IMR-90 (cell line): ENCODE measurements at places on chromosomes 3 and 15. TPM values are rescaled to one million over a fixed set of nuclear protein-coding genes. Genes with fewer than 3 reads are reported as not detected.
A peak's percentile ranks its signal among the peaks of the same experiment; 100 is the strongest.

AHSG gene
- total RNA-seq: not detected in 2 replicates

CLSTN2 gene
- under 0.01 TPM in 2 replicates for total RNA-seq

BSN gene
- under 0.01 TPM in 2 replicates for total RNA-seq

PHLDB2 gene
- total RNA-seq: 27.2 and 28.7 TPM in 2 replicates

RASGRF1 gene
- total RNA-seq: under 0.01 TPM in 2 replicates

GHRL gene
- total RNA-seq: not detected in 2 replicates

OXTR gene
- total RNA-seq: 56.1 and 76.9 TPM in 2 replicates

RHOV gene
- not detected in 2 replicates for total RNA-seq

COPB2 gene
- 363 and 549 TPM in 2 replicates for total RNA-seq

CMSS1 gene
- total RNA-seq: 13.6 and 18.1 TPM in 2 replicates

DNA sequence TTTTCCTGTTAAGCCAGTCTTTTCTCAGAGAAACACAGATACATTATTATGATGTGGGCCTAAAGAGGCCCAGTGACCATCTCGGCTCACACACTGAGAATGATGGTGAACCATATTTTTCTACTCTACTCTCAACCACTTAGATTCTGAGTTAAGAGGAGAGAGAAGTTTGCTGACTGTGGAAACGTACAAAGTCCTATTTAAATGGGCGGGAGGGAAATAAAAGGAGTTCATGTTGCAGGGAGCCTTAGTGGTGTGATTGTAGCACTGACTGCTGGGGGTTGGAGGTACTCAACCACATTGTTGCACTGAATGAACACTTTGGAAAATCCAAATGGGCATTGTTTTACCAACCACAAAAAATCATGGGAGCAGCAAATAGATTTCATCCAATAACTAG, 51.0 kb downstream of the ATP8B4 start:
- DNase-seq: no peak

GRCh38 chr3:122562923-122563716, 980 bp downstream of the PARP9 start:
- no peak for DNase-seq

DNA sequence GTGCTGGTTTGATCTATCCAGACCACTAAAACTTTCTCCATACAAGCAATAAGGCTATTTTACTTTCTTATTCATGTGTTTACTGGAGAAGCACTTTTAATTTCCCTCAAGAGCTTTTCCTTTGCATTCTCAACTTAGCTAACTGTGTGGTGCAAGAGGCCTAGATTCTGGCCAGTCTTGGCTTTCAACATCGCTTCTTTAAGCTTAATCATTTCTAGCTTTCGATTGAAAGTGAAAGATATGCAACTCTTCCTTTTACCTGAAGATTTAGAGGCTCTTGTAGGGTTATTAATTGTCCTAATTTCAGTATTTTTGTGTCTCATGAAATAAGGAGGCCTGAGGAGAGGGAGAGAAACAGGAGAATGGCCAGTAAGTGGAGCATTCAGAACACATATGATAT, 234.8 kb upstream of the GADL1 start:
- no peak for DNase-seq

DNA sequence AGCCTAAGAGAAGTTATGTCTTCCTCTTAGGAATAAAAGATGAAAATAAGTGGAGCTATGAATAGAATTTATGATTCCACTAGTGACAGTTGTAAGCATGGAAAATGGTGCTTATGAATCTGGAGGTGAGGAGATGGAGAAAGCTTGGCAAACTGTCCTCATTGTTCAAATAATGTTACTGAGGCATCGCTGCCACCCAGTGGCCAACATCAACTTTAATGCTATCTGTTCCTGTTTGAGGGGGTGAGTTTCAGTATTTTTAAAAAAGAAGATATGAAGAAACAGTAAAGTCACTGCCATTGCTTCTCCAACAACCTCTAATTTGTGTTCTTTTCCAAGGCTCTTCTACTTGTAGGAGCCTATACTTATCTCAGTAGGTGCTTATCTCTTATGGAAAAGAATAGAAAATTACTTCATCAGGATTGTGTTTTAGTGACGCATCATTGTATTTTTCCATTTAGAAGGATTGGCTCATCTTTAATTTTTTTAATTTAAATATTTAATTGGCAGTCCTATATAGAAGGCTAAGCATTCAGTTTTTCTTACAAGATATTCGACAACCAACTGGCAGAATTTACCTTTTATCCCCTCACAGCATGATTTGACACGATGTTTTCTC, 260.4 kb upstream of the P2RY1 start:
- DNase-seq: peak; percentile 51

DNA sequence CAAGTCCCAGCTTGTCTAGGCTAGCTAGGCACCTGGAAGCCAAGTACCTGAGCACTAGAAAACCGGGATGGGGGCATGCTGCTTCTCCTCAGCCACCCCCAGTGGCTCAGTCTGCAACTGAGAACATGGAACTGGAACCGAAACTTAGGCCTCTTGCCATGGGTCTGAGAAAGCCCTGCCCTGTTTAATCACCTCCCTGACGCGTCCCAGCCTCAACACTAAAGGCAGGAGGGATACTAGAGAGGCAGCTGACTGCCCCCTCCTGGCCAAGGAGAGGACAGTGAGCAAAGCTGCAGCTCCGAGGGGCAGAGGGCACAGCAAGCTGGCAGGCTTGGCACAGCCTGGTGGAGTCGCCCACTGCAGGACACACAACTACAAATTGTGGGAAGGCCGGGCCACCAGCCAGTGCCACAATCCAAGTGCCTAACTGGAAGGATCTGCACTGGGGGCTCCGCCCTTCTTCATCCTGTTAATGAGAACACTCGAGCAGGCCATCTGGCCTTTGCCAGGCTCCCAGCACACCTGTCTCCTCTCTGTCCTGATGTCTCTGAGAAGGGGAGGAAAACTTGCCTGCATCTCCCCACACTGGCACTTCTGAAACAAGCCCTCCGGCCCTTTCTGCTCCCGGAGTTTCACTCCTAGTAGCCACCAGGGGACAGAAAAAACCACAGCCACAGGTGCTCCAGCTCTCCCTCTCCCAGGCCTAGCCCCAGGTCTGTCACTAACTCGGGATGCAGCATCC, 53.7 kb downstream of the BDH1 start:
- peak; percentile 26 for DNase-seq

DNA sequence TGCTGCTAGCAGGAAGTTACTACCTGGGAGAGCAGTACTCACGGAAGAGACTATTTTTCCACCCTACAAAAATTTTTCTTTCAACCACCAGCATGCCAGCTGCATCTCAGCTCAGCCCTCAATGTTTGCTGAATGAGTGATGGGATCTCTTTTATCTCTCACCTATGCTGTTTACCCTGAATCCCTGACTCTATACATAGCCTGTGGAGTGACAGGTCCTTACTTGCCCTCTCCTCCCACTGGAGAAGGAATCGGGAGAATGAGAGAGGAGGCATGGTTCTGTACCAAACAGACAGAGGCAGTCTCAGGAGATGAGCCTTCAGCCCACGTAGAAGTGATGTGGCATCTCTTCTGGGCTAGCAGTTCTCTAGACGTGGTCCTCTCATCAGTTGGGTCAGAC, 6.7 kb upstream of the DGKG start:
- DNase-seq: no peak

- DNase-seq: no peak
These were observed 354.8 kb upstream of the DNAJC19 start for GRCh38 chr3:181344331-181344730.

- DNase-seq: no peak
These were observed 47.1 kb downstream of the DAPK2 start for GRCh38 chr15:63999177-63999576.

- no peak for DNase-seq
These were observed 281.4 kb downstream of the RSL24D1 start for GRCh38 chr15:54915380-54915779.

DNA sequence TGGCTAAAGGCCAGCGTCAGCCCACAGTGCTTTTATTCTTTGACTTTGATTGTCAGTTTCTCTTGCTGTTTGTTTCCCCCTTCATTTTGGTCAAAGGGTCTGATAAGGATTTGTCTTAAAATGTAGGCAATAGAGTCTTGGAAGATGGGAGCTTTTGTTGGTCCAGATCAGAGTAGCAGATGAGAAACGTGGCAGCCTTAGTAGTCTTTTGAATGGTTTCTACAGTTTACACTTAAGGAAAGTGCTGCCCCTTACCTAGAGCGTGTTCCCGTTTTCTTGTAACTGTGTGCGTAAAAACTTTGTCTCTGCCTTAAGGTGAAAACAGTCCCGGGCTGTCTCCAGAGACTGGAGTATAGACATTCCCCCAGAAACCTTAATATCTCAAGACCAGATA, 630 bp downstream of the LXN start:
- peak; percentile 10 for DNase-seq

- no peak for DNase-seq
These were observed 26.5 kb downstream of the MTMR14 start for GRCh38 chr3:9675736-9676290.

- no peak for DNase-seq
These were observed 635.6 kb upstream of the TBL1XR1 start for GRCh38 chr3:177832880-177833279.

DNA sequence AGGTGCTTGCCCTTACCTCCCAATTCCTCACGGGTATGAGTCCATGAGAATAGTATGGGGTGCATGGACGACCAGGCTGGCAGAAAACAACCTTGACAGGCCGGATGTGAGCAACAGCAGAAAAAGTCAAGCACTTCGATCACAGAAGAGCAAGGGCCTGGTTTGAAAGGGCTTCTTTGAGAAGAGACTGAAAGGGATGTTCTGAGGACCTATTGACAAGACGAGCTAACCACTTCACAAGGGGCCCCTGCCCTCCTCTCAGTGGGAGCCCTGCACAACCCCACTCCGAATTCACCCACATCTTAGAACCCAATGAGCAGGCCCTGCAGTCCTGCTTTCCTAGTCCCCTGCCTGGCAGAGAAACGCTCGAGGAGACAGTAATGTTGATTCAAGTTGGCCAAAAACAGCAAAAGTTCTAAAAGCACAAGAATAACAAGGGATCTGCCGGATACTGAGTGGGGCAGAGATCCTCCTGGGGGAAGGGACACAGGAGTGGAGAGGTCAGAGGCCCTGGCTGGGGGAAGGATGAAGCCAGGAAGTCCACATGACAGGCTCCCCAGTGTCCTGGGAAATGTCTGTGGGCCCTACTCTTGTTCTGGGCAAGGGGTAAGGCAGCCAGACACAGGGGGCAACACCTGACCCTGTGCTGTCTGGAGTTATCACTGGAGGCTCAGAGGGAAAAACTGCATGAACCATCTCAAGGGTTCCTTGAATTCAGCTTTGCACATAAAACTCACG, 14.8 kb upstream of the CX3CR1 start:
- DNase-seq: no peak

DNA sequence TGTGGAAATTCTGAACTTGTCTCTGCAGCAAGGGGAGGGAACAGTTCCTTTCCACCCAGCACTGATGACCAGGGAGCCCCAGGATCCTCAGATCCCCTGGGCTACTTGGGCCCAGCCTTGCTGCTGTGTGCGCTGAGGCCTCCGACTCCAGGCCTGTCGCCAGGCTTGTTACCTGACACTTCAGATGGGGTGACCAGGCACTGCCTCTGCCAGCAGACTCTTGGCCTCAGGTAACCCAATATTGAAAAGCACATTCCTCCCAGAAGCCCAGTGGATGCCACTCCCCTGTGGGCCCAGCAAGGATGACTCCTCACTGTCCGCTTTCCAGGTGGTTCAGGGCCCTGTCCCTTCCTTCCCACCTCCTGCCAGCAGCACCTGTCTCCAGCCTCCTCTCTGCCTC, 3.5 kb upstream of the PLA2G4E start:
- DNase-seq: no peak

- peak; percentile 47 for DNase-seq
These were observed 304.4 kb upstream of the C2CD4B start for GRCh38 chr15:62469478-62469873.

GRCh38 chr15:57647071-57647790, 55.5 kb downstream of the MYZAP start:
- no peak for DNase-seq

- no peak for DNase-seq
These were observed 101.9 kb downstream of the SERPINI1 start for GRCh38 chr3:167837466-167837865.

DNA sequence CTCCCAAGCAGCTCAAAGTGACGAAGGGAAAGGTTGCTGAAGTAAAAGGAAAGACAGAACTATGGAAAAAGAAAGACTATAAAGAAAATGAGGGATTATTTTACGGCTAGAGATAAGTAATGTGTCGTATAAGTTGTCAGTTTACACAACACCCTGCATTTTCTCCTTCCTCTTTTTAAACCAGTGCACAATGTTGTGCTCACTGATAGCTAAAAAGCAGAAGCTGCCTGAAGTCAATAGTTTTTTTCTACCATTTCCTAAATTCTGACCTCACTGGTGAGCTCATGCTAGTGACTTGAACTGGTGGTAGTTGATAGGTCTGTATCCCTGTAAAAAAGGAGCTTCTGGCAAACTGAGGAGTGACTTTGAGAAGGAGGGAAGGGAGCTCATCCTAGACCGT, 368.6 kb upstream of the GBE1 start:
- no peak for DNase-seq

- DNase-seq: no peak
These were observed 1.9 kb upstream of the DPH6 start for GRCh38 chr15:35547775-35548364.

DNA sequence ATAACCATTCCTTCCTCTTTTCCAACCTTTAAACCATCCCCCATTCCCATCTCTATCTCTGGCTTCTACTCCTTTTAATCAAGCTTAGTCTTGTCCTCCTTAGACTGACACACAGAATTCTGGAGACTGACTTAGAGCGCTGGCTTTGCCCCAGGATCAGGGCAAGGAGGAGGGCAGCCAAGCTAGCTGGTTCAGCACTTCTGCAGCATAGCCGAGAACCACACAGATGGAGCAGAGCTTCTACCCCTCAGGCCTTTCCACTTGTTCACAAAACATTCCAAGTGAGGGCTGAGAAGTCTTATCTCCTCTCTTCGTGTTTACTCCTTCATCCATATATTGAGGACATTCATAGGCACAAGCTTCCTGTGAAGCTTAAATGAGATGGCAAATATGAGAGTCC, 246.5 kb upstream of the PEX5L start:
- DNase-seq: no peak

DNA sequence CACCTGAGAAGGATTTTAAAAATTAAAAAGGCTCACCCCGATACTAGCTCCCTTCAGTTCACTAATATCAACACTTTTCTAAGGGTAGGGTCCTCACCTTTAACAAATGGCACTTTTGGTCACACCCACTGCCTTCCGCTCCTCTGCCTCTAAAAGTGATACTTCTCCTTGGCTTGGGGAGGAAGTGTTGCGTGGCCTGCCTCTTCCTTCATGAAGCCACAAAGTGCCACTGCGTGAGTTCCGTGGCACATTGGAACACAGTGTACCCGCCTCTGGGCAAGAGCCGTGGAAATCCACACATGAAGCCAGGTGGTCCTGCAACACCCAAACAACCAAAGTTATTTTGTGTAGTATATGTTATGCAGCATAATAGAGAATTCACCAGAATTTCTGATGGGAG, 3.9 kb downstream of the B4GALT4 start:
- DNase-seq: no peak

DNA sequence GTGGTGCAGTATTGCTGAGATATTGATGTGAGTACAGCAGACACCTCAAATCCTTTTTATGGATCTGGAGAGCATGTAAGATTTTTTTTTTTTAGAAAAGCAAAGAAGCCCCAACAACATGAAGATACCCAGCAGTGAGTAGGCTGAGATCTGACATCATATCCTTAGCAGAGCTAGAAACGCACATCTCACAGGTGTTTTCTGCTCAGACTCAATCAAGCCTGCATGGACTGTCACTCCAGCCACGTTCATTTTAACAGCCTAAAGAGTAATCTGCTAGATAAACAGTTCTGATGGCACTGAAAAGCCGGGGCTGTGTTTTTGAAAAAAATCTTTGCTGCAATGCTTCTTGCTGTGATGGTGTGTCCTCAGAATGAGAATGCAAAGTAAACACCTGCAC, 544.2 kb downstream of the FGF12 start:
- no peak for DNase-seq
